ENCODE measurements at places on chromosomes 16 and 17.

GRCh38 chr16:75112734-75113491, 3.7 kb downstream of the LDHD start:
- DNase-seq, result peak; percentile 19

DNA sequence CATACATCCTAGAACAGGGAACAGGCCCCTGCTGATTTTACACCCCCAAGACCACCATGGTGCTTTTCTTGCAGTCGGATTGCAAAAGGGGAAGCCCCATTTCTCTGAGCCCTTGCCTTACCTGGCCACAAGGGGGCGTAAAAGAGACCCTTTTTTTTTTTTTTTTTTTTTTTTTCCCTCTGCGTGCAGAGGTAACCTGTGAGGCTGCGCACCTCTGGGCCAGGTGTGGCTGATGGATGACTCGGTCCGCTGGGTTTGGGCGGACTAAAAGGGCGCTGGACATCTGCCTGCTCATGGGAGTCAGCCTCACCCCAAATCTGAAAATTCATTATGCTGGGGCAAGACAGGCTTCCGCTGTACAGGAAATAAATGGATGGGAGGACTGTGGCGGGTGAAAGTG, 281.0 kb downstream of the CBLN1 start:
- DNase-seq, result no peak

- DNase-seq, result no peak
Observed at GRCh38 chr17:2849327-2849670, 53.1 kb downstream of the RAP1GAP2 start.

- no peak for DNase-seq
Observed at GRCh38 chr17:64399767-64400156, 9.1 kb upstream of the PECAM1 start.

- no peak for DNase-seq
Observed at GRCh38 chr17:35050170-35050569, 13.3 kb downstream of the RFFL start.

DNA sequence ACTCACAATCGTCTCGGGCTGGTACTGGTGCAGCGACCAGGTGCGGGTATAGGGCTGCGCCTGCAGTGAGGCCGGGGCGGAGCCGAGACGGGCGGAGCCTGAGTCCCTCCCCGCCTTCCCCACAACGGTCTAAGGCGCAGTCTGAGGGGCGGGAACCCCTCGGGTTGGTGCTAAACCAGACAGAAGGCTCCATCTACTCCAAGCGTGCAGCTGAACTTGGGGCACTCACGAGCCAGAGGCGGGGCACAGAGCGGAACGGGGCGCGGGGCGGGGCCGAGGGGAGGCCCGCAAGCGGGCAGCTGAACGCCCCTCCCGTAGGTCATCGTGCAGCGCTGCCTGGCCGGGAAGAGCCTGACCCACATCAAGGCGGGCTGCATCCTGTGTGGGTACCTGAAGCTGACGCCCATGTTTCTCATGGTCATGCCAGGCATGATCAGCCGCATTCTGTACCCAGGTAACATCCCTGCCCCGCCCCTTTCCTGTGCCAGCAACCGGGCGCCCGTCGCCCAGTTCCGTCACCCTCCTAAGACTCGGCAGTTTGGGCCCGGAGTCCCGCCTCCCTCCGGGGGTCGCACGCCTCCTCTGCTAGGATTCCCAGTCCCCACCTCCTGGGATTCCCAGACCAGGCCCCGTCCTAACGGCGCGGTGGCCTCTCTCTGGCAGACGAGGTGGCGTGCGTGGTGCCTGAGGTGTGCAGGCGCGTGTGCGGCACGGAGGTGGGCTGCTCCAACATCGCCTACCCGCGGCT, 5.0 kb downstream of the SLC5A2 start:
- DNase-seq, result peak; percentile 1

GRCh38 chr17:64020056-64020766, at the start of gene ICAM2:
Gene ICAM2, minus strand, starts transcription at chr17:64020633. Its CDS starts 13,942 bp downstream, at chr17:64006691.
- no peak for DNase-seq

DNA sequence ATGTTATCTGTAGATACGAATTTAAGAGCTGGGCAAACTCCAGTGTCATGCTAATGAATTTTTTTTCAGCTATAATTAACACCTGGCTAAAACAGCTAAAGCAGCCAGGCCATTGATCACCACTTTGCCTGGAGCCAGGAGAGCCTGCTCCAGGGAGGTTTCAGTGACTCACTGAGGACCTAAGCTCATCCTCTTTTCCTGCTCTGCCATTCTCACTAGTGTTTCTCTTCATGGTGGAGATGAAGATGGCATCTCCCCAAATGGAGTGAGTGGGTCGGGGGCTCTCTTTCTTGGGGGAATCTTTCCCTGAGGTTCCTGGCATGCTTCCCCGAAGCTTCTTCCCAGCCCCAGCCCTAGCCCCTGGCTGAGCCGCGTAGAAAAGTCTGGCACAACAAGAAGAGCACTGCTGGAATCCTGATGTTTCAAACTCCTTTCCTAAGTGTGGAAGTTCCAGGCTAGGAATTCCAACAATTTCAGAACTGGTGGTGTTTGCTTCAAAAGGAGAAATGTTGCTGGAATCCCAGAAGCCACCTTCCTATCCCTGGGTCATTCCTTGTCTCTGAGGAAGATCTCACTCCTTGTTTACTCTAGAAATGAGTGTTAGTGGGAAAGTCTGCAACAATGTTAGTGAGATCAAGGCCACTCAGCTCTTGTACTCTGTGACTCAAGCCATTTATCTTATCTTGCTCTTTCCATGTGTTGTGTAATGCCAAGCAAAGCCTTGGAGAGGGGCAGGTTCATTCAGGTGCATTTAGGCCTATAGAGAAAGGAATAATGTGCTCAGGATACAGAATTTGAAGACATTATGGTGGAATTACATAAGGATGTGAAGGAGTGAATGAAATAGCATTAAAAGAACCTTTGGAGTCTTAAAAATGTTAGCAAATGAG, 26.0 kb upstream of the B4GALNT2 start:
- DNase-seq, result no peak

DNA sequence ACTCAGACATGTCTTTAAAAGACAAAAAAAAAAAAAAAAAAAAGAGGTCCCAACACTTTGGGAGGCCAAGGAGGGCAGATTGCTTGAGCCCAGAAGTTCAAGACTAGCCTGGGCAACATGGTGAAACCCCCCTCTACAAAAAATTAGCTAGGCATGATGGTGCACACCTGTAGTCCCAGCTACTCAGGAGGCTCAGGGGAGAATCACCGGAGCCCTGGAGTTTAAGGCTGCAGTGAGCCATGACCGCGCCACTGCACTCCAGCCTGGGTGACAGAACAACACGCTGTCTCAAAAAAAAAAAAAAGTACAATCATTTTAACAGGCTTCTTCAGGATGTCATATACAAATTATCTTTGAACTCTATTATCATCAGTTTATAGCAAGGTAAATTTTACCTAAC, 22.0 kb downstream of the C16orf87 start:
- no peak for DNase-seq

- DNase-seq, result no peak
Observed at GRCh38 chr17:4375039-4375748, 8.7 kb upstream of the UBE2G1 start.

DNA sequence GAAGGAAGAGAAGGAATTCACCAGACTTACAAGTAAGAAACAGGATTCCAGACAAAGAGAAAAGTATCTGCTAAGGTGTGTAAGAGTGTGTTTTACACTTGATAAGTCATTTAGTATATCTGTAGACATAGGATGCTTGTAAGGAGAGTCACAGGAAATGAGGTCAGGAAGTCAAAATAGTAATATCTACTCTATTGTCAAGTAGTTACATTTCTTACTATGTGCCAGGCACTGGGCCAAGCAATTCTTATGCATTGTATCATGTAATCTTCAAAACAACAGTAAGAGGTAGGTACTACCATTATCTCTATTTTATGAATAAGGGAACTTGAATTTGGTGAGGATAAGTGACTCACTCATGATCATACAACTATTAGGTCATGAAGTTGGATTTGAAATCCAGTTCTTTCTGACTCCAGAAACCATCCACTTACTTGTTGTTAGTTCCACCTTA, 129.1 kb downstream of the SNX11 start:
- DNase-seq, result no peak

GRCh38 chr16:85712801-85713200, 24.0 kb upstream of the GINS2 start:
- peak; percentile 19 for DNase-seq

- DNase-seq, result no peak
Observed at GRCh38 chr16:50166511-50167500, 13.7 kb downstream of the TENT4B start.

- no peak for DNase-seq
Observed at GRCh38 chr17:50607522-50608175, 27.0 kb upstream of the ABCC3 start.

DNA sequence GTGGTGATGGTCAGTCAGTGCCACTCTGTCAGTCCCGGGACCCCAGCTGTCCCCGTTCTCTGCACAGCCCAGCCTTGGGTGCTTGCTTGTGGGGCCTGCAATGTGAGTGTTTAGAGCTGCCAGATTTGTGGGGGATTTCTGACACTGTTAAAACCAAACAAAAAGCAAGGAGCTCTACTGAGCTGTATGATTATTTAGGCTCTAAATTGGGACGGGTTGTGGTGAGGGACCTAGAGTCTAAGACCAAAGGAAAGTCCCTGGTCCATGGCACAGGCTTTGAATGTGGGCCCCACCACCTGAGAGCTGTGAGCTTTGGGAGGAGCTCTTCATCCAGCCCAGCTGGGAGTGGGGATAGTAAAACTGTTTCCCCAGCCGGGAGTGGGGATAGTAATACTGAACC, 63.3 kb downstream of the KSR1 start:
- DNase-seq, result no peak

- no peak for DNase-seq
Observed at GRCh38 chr16:13521356-13521755, 398.6 kb upstream of the ERCC4 start.

DNA sequence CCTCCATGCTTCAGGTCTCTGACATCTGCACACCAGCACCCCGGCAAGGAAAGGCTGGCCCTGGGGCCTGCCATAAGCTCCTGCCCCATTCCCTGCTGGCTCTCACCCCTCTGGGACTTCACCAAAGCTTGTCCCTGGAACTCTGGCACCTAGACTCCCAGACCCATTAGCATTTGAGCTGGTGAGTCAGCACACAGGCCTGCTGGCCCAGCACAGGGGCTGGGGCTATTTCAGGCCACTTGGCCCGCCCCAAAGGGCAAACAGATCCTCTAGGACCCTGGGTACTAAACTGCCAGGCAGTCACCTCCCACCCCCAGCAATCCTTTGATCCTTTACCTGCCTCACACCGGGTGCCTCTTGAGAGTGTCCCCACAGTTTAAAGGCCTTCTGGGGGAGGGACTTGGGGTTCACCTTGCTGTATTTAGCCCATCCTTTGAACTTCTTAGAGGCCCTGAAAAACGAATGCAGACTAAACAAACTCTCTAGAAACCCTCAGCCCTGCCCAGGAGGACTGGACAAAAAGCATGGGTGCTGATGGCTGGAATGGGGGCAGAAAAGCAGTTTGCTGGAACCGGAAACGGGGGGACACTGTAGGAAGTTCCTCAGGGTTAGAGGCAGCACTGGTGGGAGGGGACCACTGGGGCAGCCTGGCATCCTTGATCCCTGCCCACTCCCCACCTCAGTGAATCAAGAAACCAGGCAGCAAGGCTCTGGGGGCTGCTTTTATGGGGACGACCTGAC, 3.2 kb upstream of the SAMD14 start:
- DNase-seq, result no peak

DNA sequence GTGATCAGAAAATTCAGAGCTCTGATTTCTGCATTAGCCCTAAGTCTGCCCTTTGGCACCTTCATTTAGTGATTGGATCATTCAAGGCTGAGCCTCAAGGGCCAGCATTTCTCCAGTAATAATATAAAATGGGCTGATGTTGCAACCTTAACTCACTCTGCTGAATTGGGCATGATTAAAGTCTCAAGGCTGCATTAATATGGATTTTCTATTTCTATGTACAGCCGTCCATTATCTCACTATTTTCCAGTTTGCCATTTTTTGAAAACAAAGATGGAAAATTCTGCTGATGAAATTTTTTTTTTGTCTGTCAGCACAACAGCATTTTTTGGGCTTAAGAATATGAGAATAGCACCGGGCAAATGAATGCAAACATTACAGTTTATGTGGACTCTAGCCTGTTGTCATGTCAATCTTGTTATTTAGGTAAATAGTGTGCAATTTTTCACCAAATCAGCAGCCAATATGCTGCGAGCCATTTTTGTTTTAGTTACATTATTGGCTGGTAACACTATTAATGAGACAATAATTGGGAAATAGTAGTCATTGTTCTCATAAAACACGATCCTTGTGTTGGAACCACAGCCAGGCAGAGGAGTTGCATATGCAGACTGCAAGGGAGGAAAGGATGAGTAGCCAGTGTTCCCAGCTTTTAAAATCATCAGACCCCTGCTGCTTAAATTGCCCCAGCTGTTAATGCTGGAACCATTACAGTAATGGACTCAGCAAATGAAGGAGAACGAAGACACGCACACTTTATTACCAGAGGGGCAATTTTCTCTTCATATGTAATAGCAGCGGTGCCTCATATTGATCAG, 10.5 kb downstream of the FTO start:
- DNase-seq, result peak; percentile 1

- no peak for DNase-seq
Observed at GRCh38 chr16:85355515-85355837, 243.2 kb upstream of the CIBAR2 start.

GRCh38 chr16:56748826-56749225, 18.9 kb downstream of the NUP93 start:
- no peak for DNase-seq

GRCh38 chr16:29757950-29758466, 12.2 kb upstream of the C16orf54 start:
- DNase-seq, result no peak

DNA sequence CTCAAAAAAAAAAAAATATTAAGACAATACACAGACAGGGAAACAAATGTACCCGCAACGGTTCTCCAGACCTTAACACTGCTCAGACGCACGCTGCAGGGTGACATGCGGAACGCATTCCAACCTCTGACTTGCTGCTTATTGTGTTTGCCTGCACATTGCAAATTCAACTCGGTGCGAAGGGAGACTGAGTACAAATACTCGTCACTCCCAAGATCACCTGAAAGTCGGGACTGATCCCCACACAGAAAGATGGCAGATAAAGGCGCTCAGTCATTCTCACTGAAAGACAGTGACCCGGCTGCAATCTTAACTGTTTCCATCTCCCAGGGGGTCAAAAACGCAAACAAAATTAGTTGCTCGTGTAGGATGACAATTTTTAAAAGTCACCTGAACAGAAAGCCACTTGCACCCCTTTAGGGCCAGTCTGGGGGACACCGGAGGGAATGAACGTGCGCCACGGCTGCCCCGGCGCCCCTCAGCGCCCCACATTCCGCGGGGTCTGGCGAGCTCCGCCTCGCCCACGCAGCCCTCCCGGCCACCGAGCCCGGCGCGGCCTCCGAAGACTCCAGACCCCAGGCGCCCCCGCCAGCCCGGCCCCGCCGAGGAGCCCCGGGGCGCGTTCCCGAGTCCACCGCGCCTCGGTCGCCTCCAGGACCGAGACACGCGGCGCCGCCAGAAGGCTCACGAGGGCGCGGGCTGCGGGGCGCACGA, 589 bp downstream of the CLCN7 start:
- DNase-seq, result no peak

- DNase-seq, result no peak
Observed at GRCh38 chr17:60863892-60864707, 186.4 kb downstream of the BCAS3 start.

- DNase-seq, result no peak
Observed at GRCh38 chr16:59913666-59914065, 1179.5 kb upstream of the GOT2 start.

Measured in NCI-H1694 treated with DMSO at 0.1 percent for 48 hours (cell line).